NCI-H748 treated with DMSO at 0.1 percent for 48 hours (cell line): ENCODE measurements at places on chromosomes 2 and 18.

GRCh38 chr18:38972571-38972970, 1407.0 kb upstream of the CELF4 start:
- DNase-seq: no peak

- peak; percentile 32 for DNase-seq
Observed at GRCh38 chr2:67108231-67108630, 288.9 kb upstream of the ETAA1 start.

GRCh38 chr2:3294493-3294892, 83.1 kb downstream of the EIPR1 start:
- no peak for DNase-seq

GRCh38 chr2:218343591-218343990, 13.1 kb upstream of the CATIP start:
- DNase-seq: no peak

- DNase-seq: no peak
Observed at GRCh38 chr18:11008505-11008904, 140.9 kb downstream of the PIEZO2 start.

DNA sequence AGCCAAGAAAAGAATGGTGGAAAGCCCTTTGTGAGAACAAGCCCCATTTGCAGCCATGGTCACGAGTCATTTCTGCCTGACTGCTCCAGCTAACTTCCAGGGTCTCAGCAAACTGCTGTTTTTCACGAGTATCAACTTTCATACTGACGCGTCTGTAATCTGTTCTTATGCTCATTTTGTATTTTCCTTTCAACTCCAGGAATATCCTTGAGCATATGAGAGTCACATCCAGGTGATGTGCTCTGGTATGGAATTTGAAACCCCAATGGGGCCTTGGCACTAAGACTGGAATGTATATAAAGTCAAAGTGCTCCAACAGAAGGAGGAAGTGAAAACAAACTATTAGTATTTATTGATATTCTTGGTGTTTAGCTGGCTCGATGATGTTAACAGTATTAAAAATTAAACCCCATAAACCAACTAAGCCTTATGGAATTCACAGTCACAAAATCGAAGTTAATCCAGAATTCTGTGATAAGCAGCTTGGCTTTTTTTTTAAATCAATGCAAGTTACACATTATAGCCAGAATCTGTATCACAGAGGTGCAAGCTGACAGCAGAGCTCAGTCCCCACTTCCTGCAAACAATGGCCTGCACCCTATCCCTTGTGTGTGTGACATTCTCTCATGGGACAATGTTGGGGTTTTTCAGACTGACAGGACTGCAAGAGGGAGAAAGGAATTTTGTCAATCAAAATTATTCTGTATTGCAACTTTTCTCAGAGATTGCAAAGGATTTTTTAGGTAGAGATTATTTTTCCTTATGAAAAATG, 26.1 kb downstream of the SLC14A1 start:
- DNase-seq: no peak

DNA sequence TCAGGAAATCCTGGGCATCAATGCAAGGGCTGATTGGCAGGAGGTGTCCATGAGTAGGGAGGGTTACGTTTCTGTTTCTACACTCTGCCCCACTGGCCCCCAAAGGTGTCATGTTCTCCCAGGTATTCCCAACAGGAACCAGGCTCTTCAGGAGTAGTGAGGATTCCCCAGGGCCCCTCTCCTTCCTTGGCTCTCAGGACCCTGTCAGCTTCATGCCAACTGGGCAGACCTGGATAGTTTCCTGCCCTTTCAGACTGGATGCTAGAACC, 480.6 kb upstream of the HS6ST1 start:
- DNase-seq: no peak

GRCh38 chr2:192146069-192147015, 48.4 kb downstream of the TMEFF2 start:
- DNase-seq: no peak
